Endothelial cell of coronary artery (primary cell): ENCODE measurements at places on chromosomes 3 and 15. TPM values are rescaled to one million over a fixed set of nuclear protein-coding genes. Genes with fewer than 3 reads are reported as not detected.

Gene ACAN
- total RNA-seq, result not detected in 2 replicates

Gene TMEM158
- 5.6 and 12.4 TPM in 2 replicates for total RNA-seq

Gene HES1
- 34.5 and 37.8 TPM in 2 replicates for total RNA-seq

Gene FANCI
- total RNA-seq, result 14.0 and 29.7 TPM in 2 replicates

Gene DAZL
- total RNA-seq, result not detected in 2 replicates

Gene NR2E3
- 0.09 and 0.18 TPM in 2 replicates for total RNA-seq

Gene ADAMTS9
- total RNA-seq, result 31.2 and 159 TPM in 2 replicates

Gene MINAR1
- 0.54 and 0.56 TPM in 2 replicates for total RNA-seq

Gene TRPM1
- total RNA-seq, result 0.19 and 0.27 TPM in 2 replicates

Gene PIERCE2
- 0.94 and 1.3 TPM in 2 replicates for total RNA-seq

Gene CFAP100
- not detected in 2 replicates for total RNA-seq

Gene LIPH
- total RNA-seq, result under 0.01 and 2.5 TPM in 2 replicates

Gene CYP11A1
- total RNA-seq, result not detected in 2 replicates

Gene CLRN1
- total RNA-seq, result not detected in 2 replicates

Gene CCDC54
- total RNA-seq, result not detected in 2 replicates

Gene GOLGA8N
- 0.63 and 3.2 TPM in 2 replicates for total RNA-seq

Gene MYL3
- not detected in 2 replicates for total RNA-seq

Gene ERC2
- total RNA-seq, result 0.28 and 1.1 TPM in 2 replicates

Gene CCR3
- not detected in 2 replicates for total RNA-seq

Gene GADL1
- total RNA-seq, result 0.45 TPM in 1 of 2 replicates, not detected in the other

Gene PRR20G
- total RNA-seq, result not detected in 2 replicates

Gene SNAPC5
- total RNA-seq, result 16.4 and 24.4 TPM in 2 replicates

Gene FBXL22
- under 0.01 TPM in 2 replicates for total RNA-seq

Gene CEMIP
- total RNA-seq, result 0.19 and 0.27 TPM in 2 replicates

Gene NDN
- total RNA-seq, result 15.2 and 22.9 TPM in 2 replicates

Gene ACTRT3
- total RNA-seq, result 3.3 and 4.3 TPM in 2 replicates

Gene KCNH8
- under 0.01 TPM in 1 of 2 replicates, not detected in the other for total RNA-seq

Gene LEO1
- total RNA-seq, result 27.5 and 31.9 TPM in 2 replicates

Gene MCF2L2
- 0.38 and 1.2 TPM in 2 replicates for total RNA-seq

Gene PDIA5
- 29.1 and 43.2 TPM in 2 replicates for total RNA-seq
